MV-4-11 (cell line): ENCODE measurements at places on chromosomes 5 and 9.

GRCh38 chr5:176535101-176535663 is 2.0 kb downstream of the RNF44 start:
- peak; percentile 81 for DNase-seq

GRCh38 chr5:14155075-14155474 is 11.9 kb downstream of the TRIO start:
- peak; percentile 60 for DNase-seq

GRCh38 chr5:115530426-115530825 is 14.1 kb downstream of the FEM1C start:
- DNase-seq: no peak

- DNase-seq: no peak
Measured at GRCh38 chr5:178423431-178423830, 166.8 kb downstream of the COL23A1 start.

DNA sequence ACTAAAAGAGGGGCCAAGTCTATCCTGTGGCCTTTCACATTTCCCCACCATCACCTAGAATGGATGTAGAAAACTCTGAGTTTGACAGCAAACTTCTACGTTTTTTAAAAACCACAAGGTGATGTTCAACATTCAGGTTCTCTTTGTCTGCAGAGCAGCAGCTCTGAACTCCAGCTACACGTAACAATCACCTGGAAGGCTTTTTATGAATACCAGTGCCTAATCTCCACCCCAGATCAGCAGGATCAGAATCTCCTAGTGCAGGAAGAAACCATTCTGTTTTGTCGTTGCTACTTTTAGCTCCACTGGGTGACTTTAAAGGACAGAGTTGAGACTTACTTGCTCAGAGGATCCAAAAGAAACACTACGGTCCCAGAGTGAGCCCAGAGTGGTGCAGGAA is 44.3 kb downstream of the EPB41L4A start:
- DNase-seq: no peak

- no peak for DNase-seq
Measured at GRCh38 chr5:177468685-177469628, 4.5 kb downstream of the DBN1 start.

DNA sequence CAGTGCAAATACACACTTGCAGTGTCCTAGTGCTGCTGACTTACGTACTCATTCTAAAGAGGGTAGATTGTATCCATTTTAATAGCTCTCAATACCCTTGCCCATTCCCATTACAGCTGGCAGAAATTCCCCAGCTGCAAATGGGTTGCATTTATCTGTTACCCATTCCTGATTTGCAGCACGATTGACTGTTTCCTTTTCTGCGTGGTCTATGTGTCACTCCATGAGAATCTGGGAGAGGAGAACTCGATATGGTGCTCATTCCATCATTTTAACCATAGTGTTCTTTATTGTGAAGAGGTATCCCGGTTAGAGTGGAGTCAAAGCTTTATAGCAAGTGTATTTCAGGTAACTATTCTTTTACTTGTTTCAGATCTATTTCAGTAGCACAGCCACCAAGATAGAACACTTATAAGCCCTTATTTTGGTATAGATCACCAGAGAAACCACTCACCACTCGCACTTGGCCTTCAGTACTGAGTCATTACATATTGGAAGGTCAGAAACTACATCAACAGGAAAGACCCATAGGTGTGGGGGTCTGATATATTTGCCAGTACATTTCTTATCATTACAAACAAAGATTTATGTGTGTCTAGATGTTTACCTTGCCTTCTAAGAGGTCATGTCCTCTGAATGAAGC is 139.5 kb downstream of the MUSK start:
- no peak for DNase-seq

GRCh38 chr9:130713286-130713960 is 19.8 kb downstream of the EXOSC2 start:
- DNase-seq: no peak

GRCh38 chr5:36441280-36441679 is 139.6 kb upstream of the RANBP3L start:
- no peak for DNase-seq

DNA sequence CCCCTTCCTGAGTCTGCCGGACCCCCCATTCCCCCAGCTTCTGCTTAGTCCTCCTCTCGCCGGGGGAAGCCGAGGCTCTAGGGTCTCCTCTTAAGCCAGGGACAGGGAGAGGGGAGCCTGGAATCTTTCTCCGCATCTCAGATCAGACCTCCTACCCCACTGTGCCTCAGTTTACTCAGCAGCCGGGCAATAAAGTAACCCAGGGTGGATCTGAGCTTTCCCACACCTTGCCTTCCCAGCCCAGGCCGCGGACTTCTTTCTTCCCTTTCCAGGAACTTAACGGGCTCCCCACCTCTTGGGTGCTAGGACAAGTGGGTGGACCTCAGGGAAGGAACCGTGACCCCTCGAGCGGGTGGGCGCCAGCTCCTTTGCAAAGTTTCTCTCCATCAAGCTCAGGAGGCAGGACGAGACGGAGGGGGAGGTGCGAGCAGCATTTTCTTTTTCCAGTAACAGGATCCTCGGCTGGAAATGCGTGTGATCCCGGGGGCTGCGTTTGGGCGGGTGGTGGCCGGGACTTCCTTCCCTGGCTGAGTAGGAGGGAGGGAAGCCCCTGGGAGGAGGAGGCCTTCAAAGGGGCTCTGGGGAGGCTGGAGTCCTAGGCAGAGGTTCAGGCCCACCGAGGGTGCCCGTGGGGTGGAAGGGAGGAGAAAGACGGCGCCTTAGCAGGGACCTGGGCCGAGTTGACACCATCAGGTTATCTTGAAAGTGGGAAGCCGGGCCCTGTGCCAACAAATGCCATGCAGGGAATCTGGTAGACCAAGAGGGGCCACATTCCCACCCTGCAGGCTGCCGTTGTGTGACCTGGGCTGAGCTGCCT is 795 bp downstream of the DAB2IP start:
- no peak for DNase-seq
